ENCODE measurements at places on chromosomes 2 and 18. TPM values are rescaled to one million over a fixed set of nuclear protein-coding genes. Genes with fewer than 3 reads are reported as not detected.

ERFE gene
- polyA plus RNA-seq = 0.94 TPM

DNA sequence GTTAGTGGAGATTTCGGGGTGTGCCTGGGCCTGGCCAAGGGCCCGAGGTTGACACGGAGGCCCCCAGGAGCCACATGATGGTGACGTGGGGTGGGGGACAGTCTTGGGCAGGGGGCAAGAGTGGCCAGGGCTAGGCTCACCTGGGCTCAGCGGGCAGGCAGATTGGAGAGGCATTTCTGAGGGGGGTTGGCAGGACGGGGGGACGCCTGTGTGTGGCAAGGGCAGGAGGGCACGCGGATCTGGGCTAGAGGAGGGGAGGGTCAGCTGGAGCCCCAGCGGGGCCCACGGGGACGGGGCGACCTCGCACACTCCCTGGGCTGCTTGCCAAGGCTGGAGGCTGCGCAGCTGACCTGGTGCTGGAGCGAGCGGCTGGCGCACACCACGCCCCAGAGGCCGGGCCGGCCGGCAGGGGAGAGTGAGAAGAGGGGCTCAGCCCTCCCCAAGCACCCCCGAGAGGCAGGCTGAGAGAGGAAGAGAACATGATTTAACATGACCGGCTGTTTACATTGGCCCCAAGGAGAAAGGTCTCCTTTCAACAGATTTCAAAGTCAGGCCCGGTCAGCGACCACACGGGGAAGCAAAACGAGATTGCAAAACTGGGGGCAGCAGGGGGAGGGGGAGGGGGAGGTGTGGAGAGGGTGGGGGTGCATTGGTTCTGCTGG lies 38.0 kb upstream of the SNED1 start:
- DNase-seq = peak; percentile 79

CGREF1 gene
- 11.5 TPM for polyA plus RNA-seq

- DNase-seq = no peak
Observed at GRCh38 chr2:17536416-17536815, 4.1 kb upstream of the VSNL1 start.

OTX1 gene
- 0.04 TPM for polyA plus RNA-seq

DNA sequence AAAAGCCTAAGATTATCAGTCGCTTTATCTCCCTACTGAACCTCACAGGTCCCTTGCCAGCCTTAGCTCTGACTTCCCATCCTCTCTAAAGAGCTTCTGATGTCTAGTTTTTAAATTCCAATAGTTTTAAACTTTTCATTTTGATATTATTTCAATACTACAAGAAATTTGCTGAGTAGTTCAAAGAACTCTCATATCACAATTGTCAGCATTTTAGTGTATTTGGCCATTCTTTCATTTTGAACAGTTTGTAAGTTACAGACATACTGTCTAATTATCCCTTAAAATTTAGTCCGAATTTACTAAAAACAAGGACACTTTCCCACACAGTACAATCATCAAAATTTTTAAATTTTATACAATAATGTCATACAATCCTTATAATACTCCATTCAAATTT lies 666.8 kb upstream of the SETBP1 start:
- no peak for DNase-seq

- DNase-seq = peak; percentile 58
Observed at GRCh38 chr2:218186355-218186766, 19.6 kb upstream of the CXCR1 start.

DNA sequence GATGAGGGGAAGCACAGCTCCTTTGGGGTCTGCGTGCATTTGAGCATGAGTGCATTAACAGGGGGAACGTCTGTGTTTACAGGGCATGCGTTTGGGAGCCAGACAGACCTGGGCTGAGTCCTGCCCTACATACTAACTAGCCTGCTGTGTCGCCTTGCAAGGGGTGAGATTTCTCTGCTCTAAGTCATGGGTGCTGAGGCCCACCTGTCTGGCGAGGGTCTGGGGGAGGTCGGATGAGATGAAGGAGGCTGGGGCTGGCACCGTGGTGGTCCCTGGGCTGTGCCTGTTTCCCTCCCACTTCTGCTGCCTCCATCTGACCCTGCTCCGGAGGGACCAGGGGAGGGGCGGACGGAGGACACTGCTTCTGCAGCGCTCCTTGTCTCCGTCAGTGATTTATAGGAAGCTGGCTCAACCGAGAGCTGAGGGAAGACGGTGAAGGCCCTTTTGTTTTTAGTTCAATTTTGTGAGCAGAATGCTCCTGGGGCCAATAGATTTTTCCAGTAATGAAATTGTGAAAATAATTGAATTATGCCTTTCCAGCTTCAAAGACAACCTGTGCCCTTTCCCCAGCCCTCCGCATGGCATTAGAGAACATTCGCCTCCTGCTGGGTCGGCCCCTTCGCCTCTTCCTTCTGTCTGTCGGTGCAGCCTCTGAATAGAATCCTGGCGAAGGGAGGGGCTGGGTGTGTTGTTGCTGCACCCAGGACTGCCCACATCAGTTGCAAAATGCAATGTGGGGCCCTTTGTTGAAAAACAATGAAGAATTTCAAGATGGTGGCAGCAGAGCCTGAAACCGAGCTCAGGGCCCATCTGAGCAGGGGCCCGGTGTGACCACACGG lies 49.7 kb downstream of the RRM2 start:
- no peak for DNase-seq

DNA sequence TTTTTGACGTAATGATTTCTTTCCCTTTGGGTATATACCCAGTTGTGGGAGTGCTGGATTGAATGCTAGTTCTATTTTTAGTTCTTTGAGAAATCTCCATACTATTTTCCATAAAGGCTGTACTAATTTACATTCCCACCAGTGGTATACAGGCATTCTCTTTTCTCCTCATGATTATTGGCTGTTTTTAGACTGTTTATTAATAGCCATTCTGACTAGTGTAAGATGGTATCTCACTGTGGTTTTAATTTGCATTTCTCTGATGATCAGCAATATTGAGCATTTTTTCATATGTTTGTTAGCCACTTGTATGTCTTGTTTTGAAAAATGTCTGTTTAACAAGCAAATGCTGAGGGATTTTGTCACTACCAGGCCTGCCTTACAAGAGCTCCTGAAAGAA lies 9.2 kb upstream of the CD28 start:
- DNase-seq = no peak

PLEKHA3 gene
- 12.9 TPM for polyA plus RNA-seq

DNA sequence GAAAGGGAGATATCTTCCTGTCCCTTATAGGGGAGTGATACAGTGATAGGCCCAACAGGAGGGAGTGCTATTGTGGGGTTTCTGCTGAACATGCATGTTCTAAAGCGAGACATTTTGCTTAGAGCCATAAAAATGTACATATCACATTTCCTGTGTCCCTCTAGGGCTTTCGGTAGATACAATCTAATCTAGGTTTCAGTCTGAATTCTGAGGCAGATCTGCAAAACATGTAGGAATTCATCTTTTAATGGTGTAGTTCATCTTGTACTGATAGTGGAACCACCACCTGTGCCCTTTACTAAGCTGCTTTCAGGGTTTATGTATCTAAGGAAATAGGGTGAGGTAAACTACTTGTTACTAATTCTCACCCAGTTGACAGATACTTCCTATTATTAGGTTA lies 73.8 kb downstream of the SPTBN1 start:
- peak; percentile 26 for DNase-seq

DNA sequence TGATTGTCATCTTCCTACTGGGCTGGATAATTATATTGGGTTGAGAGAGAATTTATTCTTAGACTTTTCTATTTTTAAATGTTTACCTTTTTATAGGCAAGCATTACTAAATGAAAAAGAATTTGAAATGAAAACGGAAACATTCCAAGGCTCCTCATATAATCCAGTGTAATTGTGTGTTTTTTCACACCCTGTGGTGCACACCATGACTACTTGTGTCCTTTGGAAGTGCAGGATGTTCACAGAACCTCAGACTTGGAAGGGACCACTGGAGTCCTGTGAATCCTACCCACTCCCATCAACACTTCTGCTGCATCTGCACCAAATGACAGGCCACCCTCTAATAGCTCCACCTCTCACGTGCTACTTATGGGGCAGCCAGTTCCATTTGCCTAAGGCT lies 48.0 kb downstream of the NAT8 start:
- DNase-seq = no peak

OTOS gene
- polyA plus RNA-seq = not detected

DNA sequence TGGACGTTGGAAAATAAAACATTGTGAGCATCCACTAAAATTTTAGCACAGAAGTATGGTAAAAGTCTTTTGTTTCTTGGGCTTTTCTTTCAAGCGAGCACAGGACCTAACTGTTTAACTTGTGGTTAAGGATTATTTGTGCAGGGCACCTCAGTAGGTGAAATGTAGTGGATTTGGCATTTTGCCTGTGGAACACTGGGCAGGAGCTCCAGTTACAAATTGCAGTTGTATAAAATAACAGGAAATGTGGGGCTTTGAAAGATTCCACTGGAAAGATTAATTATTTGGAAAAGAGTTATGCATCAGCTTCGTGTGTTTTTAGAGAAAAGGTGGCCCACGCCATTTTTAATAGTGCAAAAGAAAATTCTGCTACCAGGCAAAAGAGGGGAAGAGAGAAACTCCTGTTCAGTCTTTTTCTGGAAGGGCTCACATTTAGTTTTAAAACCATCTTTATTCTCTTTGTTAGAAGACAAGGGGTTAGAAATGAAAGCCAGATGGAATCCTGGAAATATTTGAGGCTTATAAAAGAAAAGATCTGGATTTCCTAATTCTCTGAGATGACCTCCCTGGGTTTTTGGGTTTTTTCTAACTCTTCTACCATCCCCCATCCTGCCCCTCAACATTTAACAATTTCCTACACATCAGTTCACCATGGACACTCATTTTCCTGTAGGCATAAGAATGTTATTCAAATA lies 144.3 kb upstream of the SERTAD2 start:
- no peak for DNase-seq

DNA sequence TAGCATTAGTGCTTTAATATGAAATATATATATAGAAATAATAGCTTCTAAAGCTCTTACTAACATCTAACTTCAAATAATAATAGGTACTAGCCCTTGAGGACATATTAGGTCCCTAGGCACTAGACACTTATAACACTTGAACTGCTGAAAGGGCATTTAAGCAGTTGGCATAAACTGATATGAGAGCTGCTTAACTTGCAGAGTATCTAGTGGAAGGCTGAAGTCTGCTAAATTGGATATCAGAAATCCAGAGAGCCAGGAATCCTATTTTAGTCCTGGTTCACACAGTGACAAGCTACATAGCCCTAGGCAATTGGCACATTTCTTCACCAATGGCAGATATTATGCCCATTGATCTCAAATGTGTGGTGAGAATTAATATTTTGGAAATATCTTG lies 326.9 kb upstream of the UBE2E3 start:
- no peak for DNase-seq

DNA sequence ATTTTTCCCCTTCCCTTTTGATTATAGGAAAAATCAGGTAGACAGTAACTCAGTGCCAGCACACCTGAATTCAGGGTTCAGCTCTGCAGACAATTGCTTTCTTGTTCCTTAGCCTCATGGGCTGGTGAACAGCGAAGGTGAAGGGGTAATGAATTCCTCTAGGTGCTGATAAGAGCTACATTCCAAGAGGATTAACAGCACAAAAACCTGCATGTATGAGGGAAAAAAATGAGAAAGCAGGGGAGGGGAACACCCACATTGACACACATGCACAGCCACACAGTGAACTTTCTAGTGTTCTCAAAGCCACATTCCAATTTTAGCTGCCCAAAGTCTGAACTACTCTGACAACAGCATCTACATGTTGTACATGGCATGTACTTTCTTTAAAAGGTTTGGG lies 46.1 kb downstream of the SPATS2L start:
- peak; percentile 77 for DNase-seq

- DNase-seq = no peak
Observed at GRCh38 chr18:62784966-62785413, 69.6 kb downstream of the PHLPP1 start.

C2orf66 gene
- polyA plus RNA-seq = 0.24 TPM

GRCh38 chr2:216776066-216776850 lies 80.9 kb upstream of the IGFBP5 start:
- no peak for DNase-seq

TUBA4A gene
- 25.6 TPM for polyA plus RNA-seq

- no peak for DNase-seq
Observed at GRCh38 chr18:52489396-52490306, 149.7 kb downstream of the DCC start.

DNA sequence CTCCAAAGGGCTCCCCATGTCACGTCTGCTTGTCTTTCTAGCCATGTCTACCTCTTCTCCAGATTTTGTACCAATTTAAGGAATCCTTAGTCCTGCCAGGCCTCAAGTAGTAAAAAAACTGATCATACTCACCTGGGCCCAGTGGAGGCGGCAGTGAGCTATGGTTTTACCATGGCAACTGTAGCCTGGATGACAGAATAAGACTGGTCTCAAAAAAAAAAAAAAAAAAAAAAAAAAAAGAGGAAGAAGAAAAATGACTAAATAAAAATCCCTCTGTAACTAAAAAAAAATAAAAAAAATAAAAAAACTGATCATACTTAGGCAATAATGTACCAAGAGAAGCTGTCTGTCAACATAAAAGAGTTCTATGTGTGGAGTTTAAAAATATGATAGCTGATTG lies 221.6 kb downstream of the NR4A2 start:
- peak; percentile 1 for DNase-seq

GRCh38 chr18:24976502-24976901 lies 375.5 kb downstream of the ZNF521 start:
- DNase-seq = no peak

DNA sequence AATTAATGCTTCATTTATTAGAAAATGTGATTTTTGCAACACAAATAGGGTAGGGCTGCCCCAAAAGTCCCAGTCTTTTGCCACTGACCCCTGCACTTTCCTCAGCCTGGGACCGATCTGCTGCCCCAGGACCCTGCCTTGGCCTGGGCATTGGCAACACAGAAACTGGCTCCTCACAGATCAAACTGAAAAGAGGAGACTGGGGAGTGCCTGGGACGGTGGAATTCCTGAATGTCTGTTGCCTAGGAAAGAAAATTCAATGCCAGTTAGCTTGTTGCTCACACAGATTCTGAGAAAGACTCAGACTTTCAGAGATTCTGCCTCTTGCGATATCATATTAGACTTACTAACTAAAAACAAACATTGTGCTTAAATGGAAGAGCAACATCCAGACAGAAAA lies 211.2 kb downstream of the VAPA start:
- no peak for DNase-seq

- peak; percentile 91 for DNase-seq
Observed at GRCh38 chr2:17879137-17879912, 858 bp downstream of the KCNS3 start.

- no peak for DNase-seq
Observed at GRCh38 chr2:20673686-20674308, 6.9 kb downstream of the GDF7 start.

AKAIN1 gene
- 0.12 TPM for polyA plus RNA-seq

- DNase-seq = no peak
Observed at GRCh38 chr2:173924285-173924684, 40.9 kb downstream of the SP3 start.

NEUROD1 gene
- polyA plus RNA-seq = 29.9 TPM

IL18RAP gene
- 1.0 TPM for polyA plus RNA-seq

SLC1A4 gene
- 6.1 TPM for polyA plus RNA-seq

Measured in large intestine (tissue), 12 donors.